ENCODE measurements at places on chromosomes 6 and 20.
A peak's percentile ranks its signal among the peaks of the same experiment; 100 is the strongest.

DNA sequence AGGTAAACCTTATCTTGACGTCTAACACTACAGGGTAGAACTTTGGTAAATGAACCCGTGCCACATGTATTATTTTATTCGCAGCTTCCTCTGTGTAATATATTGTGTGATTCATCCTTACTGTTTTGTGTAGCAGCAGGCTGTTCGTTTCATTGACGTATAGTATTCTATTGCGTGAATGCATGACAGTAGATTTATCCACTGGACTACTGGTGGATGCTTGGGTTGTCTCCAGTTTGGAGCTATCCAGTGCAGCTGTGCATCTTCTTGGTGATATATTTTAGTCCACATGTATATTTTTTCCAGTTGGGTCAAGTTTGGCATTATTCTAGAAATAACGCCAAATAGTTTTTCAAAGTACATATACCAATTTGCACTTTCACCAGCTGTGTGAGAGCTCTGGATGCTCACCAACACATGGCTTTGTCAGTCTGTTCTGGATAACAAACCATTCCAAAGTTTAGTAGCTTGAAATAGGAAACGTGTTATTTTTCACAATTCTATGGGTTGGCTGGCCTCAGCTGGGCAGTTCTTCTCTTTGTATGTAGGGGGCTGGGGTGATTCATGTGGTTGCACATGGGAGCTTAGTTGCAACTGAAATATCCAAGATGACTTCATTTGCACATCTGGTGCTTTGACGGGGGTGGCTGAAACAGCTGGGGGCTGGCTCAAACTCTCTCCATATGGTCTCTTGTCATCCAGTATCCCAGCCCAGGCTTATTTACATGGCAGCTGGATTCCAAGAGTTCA lies 9.3 kb downstream of the ECT2L start:
- DNase-seq = no peak
- no peak overlapping the region for H3K27ac ChIP-seq
- peaks cover 5% of the 10 kb centered on the region for H3K27me3 ChIP-seq
- no peak overlapping the region for H3K4me3 ChIP-seq
- peaks cover 4% of the 10 kb centered on the region for H3K4me1 ChIP-seq

DNA sequence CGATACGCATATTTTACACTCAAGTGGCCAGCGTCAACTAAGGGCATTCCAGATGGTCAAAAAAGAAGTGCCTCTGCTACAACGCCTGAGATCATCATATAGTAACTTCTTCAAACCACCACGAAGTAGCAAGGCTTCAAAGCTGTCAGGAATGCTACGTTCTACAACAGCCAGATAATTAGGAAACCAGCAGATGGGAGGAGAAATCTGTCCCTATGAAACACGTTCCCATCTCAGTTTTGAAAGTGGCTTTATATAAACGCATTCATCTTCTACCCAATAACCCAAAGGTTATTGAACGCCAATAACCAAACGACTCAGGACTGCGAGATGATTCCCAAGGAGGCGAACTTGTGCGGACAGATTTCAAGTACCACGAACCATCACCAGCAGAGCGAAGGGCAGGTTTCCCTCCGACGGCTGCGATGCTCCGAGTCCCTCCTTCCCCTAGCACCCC lies 1.2 kb downstream of the ABHD12 start:
- H3K27ac ChIP-seq = no peak overlapping the region
- no peak for DNase-seq
- peak overlapping the region; percentile 72 for H3K4me3 ChIP-seq
- peaks cover 9% of the 10 kb centered on the region for H3K4me1 ChIP-seq
- H3K27me3 ChIP-seq = no peaks in the 10 kb centered on the region

- no peak for DNase-seq
- no peaks in the 10 kb centered on the region for H3K27me3 ChIP-seq
- H3K36me3 ChIP-seq = no peaks in the 10 kb centered on the region
- H3K27ac ChIP-seq = peak overlapping the region; percentile 70
- peak overlapping the region; percentile 79 for H3K4me3 ChIP-seq
These were observed 913 bp downstream of the BTN2A2 start for GRCh38 chr6:26383624-26384417.

DNA sequence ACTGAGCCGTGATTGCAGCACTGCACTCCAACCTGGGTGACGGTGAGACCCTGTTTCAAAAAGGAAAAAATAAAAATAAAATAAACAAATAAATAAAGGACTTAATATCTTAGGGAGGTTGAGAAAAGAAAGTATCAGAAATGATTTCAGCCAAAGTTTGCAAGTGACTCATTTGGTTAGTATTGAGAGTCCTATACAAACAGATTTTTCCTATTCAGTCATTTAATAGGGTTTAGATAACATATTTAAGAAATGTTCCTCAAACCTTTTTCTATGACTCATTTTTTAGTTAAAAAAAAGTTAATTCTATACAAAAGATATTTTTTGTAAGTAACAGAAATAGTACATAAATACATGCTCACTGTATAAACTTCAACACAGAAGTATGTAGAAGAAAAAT lies 235.1 kb downstream of the GJA1 start:
- H3K4me3 ChIP-seq = no peak overlapping the region
- H3K27me3 ChIP-seq = no peaks in the 10 kb centered on the region
- H3K4me1 ChIP-seq = no peaks in the 10 kb centered on the region
- no peak for DNase-seq
